ENCODE measurements at places on chromosomes 7 and 10.
A peak's percentile ranks its signal among the peaks of the same experiment; 100 is the strongest.

DNA sequence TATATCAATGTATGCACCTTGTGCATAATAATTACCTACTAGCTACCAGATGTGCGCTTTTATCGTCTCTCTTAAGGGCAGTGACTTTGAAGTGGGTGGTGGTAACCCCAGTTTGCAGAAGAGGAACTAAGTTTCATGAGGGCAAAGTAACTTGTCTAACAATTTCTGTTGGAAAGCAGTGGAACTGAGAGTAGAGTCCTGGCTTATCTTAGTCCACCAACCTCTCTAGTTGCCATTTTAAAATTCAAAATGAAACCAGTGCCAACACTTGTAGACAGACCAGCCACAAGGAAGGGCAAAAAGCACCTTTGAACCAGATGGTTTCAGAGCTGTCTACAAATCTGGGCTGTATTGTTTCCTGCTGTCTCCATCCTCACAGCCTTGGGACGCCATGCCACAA is 32.0 kb upstream of the RBM20 start:
- no peak for DNase-seq

DNA sequence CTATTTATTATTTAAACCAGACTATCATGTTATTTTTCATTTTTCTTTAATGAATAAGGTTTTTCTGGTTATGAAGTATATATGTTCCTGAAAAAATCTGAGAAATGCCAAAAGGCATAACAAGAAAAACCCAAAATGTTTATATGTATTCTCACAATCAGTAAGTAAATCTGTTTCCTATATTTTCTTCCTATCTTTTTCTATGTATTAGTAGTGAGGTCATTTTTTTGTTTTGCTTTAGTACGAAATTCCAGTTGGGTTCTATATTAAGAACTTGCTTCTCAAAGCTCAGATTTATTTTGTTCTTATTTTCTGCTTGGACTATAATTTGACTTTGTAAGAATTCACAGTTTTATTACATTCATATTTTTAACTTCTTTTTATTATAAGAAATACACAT is 287.5 kb upstream of the NFE2L3 start:
- no peak for DNase-seq

- no peak for DNase-seq
These were observed 39.0 kb downstream of the POR start for GRCh38 chr7:75953931-75954330.

DNA sequence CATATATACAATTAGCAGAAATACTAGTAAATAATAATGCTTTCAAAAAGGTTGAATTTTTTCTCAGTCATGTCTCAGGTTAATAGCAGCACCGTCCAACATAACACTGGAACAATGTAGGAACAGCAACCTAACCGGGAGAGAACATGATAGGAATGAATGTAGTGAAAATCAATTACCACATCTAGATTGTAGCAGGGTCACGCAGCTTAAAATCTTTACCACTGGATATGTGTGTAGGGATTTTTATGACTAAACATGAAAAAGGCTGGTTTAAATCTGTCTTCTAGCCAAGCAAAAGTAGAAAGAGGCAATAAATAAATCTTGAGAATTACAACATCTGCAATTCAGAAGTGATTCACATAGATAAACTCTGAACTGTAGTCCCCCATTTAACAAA is 326.0 kb downstream of the DGKB start:
- DNase-seq = no peak

- DNase-seq = peak; percentile 88
These were observed 120.6 kb downstream of the PRPF18 start for GRCh38 chr10:13707156-13707881.

GRCh38 chr10:100836891-100837290 is 75.9 kb upstream of the SLF2 start:
- no peak for DNase-seq

GRCh38 chr10:95788830-95789229 is 32.9 kb downstream of the ENTPD1 start:
- DNase-seq = peak; percentile 48

- DNase-seq = no peak
These were observed 13.9 kb upstream of the SH2D4B start for GRCh38 chr10:80523773-80524172.

DNA sequence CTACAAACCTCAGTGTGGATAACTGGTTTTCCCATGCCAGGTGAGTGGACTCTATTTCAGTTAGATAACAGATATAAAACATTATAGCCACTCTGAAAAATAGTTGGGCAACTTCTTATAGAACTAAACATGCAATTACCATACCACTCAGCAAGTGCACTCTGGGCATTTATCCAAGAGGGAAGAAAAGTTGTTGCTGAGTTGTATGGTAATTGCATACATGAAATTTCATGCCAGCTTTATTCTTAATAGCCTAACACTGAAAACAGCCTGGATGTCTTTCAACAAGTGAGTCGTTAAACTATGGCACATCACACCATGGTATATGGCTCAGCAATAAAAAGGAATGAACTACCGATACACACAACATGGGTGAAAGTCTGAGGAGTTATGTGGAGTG is 10.6 kb upstream of the UPP1 start:
- no peak for DNase-seq

DNA sequence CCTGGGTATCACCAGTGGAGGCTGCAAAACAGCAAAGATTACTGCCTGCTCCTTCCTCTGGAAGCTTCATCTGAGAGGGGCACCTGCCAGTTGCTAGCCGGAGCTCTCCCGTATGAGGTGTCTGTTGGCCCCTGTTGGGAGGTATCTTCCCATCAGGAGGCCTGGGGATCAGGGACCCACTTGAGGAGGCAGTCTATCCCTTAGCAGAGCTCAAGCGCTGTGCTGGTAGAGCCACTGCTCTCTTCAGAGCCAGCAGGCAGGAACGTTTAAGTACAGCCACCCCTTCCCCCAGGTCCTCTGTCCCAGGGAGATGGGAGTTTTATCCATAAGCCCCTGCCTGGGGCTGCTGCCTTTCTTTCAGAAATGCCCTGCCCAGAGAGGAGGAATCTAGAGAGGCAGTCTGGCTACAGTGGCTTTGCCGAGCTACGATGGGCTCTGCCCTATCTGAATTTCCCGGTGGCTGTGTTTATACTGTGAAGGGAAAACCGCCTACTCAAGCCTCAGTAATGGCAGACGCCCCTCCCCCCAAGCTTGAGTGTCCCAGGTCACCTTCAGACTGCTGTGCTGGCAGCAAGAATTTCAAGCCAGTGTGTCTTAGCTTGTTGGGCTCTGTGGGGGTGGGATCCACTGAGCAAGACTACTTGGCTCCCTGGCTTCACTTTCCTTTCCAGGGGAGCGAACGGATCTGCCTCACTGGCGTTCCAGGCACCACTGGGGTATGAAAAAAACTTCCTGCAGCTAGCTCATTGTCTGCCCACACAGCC is 19.6 kb downstream of the SEMA3E start:
- DNase-seq = no peak

GRCh38 chr7:76272142-76272541 is 30.3 kb upstream of the HSPB1 start:
- DNase-seq = no peak

- no peak for DNase-seq
These were observed 200.3 kb downstream of the BUB3 start for GRCh38 chr10:123354521-123354920.

DNA sequence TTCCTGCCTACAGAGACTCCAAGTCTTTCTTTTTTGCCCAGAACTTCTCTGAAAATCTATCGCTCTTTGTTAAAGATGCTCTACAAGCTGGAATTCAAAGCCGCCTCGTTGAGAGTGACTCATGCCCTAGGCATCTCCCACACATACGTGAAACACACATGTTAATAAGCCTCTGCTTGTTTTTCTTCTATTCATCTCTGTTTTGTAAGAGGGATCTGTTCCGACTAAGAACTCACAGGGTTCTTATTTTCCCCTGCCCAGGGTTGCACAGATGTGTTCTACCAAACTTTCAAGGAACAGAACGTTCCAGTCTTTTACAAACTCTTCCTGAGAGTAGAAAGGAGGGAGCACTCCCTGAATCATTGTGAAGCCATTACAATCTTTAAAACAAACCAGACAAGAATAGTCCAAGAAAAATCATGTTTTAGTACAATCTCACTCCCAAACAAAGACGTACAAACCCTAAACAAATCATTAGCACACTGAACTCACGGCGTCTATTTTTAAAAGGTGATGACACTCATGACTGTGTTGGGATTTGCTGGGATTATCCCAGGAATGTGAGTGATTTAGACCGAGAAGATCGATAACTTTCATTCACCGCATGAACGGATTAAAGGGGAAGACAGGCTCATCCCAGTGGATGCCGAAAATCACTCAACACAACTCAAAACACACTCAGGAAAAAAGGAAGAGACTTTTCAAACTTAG is 55.3 kb upstream of the INPP5A start:
- peak; percentile 77 for DNase-seq
